ENCODE measurements at places on chromosomes 11 and 22.

GRCh38 chr22:41260871-41261270 is 20.1 kb upstream of the CHADL start:
- DNase-seq: no peak

- DNase-seq: no peak
Observed at GRCh38 chr11:59669611-59670009, 773 bp upstream of the PATL1 start.

DNA sequence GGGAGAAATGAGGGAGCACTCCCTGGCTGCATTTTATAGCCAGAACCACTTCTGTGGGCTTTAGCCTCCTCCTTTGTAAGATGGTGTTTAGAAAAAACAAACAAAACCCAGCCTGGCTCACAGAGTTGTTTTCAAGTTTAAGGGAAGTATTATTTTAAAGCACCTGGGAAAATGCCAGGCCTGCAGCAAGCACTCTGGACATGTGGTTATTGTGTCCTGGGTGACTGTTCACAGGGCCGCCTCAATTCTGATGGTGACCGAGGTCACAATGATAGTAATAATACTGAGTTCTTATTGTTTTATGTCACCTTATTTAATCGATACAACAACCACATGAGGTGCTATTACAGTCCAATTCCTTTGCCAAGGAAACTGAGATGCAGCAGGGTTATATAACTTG is 20.7 kb upstream of the SLC22A12 start:
- no peak for DNase-seq

- no peak for DNase-seq
Observed at GRCh38 chr11:100232006-100232405, 455.1 kb upstream of the ARHGAP42 start.

DNA sequence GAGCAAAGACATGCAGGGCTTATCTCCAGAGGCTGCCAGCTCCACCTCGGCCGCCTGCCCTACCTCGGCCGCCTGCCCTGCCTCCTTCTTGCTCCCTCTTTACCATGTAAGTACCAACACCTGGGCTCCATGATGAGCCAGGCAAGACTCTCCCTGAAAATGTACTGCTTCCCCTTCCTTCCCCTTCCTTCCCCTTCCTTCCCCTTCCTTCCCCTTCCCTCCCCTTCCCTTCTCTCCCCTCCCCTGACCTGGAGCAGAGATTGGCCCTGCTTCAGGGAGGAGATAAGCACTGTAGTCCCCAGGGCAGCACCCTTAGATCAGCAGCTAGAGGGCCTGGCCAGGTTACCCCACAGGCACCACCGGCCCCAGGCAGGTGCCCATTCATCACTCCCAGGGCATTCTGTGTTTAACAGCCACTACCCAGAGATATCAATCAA is 25.4 kb upstream of the ADORA2A start:
- no peak for DNase-seq

DNA sequence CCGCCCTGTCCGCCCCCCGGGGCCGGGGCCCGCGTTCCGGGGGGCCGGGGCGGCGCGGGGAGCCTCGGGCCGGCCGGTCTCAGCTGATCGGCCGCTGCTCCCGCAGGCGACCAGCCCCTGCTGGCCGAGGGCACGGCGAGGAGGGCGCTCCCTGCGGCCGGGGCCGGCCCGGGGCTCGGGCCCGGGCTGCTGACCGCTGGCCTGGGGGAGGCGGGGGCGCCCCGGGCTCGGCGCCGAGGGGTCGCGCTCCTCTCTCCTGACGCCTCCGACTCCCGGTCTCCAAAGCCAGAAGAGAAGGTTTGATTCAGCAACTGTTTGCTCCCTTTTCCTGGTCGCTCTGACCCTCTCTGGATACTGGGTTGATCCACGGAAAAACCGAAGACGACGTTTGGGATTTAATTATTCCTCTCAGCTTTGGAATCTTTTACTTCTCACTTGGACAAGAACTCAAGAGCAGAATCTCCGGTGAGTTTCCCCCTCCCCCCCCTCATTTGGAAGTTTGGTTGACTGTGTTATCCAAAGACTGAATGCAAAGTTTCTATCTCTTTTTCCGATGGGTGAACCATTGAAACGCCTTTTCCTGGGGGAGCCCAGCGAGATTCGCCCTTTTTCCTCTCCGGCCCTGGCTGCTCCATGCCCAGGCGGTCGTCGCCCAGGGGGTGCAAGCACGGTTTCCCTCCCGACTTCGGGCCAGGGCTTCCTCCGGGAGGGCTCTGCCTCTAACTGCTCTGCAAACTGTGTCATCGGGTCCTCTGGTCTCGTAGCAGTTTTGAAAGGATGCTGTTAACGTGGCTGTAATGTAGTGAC is 725 bp downstream of the KDM2A start:
- DNase-seq: no peak

- no peak for DNase-seq
Observed at GRCh38 chr22:34842630-34843029, 223.3 kb upstream of the ISX start.

- no peak for DNase-seq
Observed at GRCh38 chr11:3835751-3836150, 5.0 kb downstream of the RHOG start.

GRCh38 chr22:24518228-24518627 is 23.1 kb downstream of the UPB1 start:
- no peak for DNase-seq

DNA sequence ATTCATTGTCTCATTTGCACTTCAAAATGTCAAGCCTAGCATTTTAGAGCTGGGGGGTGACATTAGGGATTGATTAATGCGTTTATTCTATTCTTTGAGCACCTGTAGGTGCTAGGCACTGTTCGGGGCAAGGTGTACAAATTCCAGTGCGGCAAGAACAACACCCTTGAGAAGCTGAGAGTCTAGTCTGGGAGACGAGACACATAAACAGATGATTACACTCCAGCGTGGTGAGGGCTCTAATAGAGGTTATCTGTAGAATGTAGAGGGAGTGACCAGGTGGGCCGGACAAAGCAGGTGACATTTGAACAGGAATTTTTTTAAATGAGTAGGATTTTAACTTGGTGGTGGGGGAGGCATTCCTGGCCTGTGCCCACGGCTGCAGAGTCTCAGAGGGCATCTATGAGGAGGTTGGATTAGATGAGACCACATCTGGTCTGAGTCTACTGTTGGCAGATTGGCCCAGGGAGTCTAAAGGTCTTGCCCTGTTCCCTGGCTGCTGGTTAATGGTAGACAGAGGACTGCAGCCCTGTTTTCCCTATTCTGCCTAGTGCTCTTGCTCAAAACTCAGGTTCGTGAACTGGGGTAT is 970 bp downstream of the CAT start:
- no peak for DNase-seq

GRCh38 chr11:70921804-70922203 is 330.6 kb downstream of the SHANK2 start:
- no peak for DNase-seq

DNA sequence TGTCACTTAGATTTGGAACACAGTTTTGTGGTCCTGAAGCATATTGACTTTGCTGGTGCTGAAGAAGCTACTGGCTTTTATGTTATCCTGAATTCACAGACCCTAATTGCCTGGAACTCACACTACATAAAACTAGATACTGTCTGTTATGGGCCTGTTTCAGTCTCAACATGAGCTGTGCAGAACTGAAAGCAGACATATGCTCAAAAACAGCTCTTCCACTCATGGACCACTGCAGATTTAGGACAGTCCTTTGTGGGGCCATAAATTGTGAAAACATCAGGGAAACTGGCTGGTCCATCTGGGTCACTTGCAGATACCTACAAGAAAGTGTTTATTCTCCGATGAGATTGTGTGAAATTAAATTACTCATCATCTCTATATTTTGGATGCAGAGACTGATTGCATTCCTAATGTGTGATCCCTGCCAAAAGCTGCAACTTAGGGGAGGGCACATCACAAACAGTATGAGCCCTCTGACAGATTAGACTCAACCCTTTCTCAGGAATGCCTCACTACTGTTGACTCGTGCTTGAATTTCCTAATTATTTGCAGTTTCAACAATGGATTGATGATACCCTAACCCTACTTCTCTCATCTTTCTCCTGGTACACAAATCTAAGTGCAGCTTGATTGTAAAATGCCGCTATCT is 10.2 kb upstream of the CLNS1A start:
- no peak for DNase-seq

GRCh38 chr22:35337932-35338331 is 38.2 kb downstream of the TOM1 start:
- DNase-seq: no peak

GRCh38 chr11:75635066-75635862 is 33.6 kb downstream of the MAP6 start:
- no peak for DNase-seq

DNA sequence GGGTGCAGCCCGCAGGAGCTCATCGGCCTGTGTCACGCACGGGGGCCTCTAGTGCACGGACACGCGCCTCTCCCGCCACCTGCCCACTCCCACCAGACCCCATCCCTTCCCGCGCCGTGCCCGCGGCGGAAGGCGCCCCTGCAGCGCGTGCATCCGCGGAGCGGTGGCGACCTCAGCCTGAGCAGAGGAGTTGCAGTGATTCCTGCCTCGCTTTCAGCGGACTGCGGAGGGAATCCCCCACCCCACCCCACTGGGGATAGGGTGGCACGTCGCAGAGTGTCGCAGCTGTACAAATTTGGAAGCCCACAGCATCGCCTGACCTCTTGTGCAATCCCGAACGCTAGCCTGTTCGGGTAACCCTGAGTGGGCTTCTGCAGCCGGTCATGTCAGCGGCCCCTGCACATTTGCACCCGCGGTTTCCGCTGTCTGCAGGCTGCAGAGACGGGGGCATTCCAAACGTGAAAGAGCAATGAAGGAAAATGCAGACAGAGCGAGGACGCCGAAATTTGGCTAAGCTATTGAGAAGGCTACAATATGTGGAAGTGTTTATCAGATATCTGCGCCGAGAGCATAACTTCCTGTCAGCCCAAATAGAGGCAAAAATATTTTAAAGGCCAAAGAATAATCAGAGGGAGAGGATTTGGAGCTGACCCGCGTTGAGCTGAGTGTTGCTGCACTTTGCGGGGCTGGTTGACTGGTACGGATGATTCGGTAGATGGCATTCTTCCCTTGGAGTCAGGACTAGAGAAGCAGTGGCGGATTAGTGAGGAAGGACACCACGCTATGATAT is 617 bp upstream of the ARHGAP20 start:
- DNase-seq: peak; percentile 5

DNA sequence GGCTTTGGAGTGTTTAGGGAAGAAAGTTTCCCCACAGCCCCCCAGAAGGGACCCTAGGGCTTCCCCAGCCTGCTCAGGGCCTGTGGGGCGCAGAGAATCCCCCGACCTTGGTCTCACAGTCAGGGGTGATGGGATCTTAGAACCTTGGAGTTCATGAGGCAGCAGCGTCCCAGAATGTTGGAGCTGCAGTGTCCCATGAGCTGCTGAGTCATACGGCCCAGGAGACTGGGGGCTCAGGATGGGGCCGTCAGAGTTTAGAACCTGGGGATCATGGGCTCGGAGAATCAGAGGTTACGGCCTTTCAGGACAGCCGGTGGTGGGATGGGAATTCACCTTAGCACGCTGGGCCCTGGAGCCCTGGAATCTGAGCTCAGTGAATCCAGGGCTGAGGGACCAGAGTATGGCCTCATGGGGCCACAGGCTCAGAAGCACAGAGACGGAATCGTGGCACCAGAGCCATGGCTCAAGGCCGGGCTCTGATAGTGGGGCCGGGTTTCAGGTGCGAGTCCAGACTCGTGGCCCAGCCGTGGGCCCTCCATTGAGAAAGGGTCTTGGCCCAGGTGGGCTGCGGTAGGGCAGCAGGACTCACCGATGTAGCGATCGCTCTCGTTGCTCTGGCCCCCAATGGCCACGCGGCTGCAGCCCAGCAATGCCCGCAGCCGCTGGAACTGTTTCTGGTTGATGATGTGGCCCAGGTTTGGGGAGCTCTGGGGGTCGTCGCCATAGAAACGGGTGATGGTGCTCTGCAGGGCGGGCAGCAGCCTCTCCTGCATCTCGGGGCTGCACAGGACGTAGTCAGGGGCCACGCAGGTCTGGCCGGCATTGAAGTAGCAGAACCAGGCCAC is 9.5 kb downstream of the ALDH3B2 start:
- DNase-seq: no peak

- no peak for DNase-seq
Observed at GRCh38 chr11:107337917-107338316, 119.7 kb downstream of the CWF19L2 start.

- DNase-seq: no peak
Observed at GRCh38 chr11:111298413-111299100, at the start of gene POU2AF3. Gene POU2AF3 (plus strand): TSS chr11:111298546. CDS start chr11:111298582, 36 bp downstream.

GRCh38 chr11:82986446-82986845 is 84.9 kb downstream of the DDIAS start:
- no peak for DNase-seq

GRCh38 chr11:19436932-19437331 is 196.2 kb upstream of the E2F8 start:
- no peak for DNase-seq

- no peak for DNase-seq
Observed at GRCh38 chr11:111362887-111363411, 16.1 kb downstream of the POU2AF1 start.

GRCh38 chr11:125163431-125164063 is 1.0 kb upstream of the PKNOX2 start:
- DNase-seq: no peak

- no peak for DNase-seq
Observed at GRCh38 chr22:19974268-19974861, 32.7 kb upstream of the TXNRD2 start.

DNA sequence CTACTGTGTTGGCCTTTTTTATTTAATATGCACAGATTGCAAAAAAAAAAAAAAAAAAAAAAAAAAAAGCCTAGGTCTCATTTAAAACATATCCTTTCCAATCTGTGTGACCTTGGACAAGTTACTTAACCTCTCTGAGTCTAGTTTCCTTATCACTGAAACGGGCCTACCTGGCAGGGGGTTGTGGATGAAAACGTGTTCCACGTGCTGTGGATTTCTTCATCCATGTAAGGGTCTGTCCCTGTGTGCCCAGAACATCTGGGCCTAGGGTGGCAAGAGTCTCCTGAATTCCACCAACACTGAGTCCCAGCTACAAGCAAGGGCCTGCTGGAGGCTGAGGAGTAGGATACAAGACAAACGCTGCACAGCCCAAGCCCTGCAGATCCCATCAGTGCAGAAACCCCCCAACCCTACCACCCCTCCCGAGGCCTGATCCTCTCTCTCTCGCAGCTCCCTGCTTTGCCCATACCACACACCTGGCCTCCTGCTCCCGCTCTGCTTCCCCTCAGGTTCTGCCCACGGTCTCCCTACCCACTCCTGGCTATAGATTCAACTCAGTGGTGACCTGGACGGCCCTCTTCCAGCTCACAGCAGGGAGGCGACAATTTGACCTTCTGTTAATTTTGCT is 4.7 kb upstream of the GNAZ start:
- DNase-seq: no peak

- DNase-seq: no peak
Observed at GRCh38 chr22:49476176-49476575, 351.5 kb downstream of the BRD1 start.

DNA sequence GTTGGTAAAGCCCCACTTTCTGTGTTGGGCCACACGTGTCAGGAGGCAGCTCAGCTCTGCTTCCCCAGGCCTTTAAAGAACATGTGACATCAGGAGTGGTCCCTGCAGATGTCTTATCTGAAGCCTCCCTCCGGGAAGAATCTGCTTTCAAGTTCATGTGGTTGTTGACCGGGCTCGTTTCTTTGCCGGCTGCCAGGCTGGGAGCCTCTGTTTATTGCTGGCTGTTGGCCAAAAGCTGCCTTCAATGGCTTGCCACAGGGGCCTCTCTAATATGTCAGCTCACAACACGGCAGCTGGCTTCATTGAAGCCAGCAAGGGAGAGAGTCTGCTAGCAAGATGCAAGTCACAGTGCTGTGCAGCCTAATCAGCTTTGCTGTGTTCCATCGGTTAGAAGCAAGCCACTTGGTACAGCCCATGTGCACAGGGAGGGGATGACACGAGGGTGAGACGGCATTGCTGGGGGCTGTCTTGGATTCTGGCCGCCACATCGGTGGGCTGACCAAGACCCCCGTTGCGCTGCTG is 14.6 kb downstream of the MRGPRF start:
- DNase-seq: no peak
